Activated CD4-positive, alpha-beta T cell treated with anti-CD3 and anti-CD28 coated beads, Interleukin-2, amount 50 U/mL, for 24 hours (primary cell): ENCODE measurements at places on chromosomes 16 and 17.

DNA sequence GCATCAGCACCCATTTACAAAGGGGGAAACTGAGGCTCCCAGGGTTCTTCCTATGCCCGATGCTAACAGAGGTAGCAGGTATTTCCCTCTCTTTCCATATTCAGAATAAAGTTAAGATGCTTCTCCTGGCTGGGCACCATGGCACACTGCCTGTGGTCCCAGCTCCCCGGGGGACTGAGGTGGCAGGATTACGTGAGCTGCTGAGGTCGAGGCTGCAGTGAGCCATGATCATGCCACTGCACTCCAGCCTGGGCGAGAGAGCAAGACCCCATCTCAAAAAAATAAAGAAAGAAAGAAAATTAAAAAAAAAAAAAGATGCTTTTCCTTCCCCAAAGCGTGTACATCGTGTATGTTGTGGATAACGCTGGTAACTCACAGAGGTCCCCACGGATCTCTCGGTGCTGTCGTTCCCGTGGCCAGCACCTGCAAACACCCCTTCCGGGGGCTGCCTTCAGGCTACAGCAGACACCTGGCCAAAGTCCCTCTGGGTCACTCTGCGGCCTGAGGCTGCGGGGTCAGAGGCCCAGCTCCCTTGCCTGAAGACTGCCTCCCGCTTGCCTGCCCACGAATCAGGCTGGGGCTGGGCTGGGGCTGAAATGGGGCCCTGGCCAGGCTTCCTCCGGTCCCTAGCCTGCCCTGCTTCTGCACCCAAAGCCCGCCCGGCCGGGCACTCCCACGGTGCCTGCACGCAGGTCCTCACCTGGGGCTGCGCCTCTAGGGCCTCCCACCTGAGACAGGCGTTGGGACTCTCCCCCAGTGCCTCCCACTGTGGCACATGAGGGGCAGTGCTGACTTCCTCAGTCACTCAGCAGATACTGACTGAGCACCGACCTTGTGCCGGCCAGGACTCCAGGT lies 63.1 kb downstream of the ZDHHC7 start:
- DNase-seq = no peak

DNA sequence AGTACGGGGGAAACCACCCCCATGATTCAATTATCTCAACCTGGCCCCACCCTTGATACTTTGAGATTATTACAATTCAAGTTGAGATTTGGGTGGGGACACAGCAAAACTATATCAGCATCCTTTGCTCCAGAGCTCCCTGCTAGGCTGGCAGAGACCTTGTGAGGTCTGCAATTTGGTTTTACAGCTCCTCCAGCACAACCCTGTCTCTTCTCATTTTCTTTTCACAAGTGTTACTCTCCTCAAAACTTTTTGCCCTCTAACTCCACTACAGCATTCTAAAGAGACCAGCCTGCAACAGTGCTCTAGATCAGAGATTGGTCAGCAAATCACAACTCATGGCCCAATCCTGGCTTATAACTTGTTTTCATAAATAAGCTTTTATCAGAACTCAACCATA lies 114.0 kb downstream of the USP31 start:
- DNase-seq = no peak

DNA sequence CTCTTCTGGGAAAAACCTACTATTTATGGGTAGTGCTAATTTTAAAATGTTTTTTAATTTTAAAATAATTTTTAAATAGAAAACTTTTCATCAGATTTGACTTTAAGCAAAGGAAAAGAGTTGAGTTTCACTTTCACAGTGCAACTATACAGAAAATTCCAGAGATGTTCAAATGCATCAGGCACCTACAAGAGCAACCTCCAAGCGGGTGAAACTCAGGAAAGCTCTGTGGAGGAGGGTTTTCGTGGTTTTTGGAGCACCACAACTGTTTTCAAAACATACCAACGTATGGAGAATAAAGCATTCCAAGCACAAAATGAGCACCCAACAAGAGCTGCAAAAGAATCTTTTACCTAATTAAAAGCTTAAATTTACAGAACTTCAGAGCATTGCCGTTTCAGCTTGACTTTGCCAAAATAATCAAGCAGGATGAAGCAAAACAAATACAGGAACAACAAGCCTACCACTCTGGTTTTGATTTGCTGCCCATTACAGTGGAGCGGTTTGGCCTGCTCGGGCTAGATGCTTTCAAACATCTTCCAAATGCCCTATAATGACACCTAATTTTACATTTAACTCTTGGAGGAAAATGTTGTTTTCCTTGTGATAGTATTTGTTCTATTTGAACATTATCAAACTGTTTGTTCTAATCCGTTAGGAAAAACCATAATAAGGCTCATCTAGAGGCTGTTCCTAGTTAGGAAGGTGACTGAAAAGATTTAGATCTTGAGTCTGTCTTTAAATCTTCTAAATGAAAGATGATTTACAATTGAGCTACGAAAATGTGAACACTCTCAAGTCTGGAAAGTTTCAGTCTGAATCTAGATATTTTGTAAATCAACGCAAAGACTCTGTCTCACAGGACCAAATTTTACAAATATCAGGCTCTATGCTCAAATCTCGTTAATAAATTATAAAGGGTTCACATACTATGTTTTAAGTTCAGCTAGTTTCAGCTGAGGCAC lies 34.5 kb downstream of the NACA2 start:
- DNase-seq = no peak

- no peak for DNase-seq
Measured at GRCh38 chr17:10380631-10381408, 8.0 kb upstream of the MYH13 start.

- DNase-seq = no peak
Measured at GRCh38 chr16:4264546-4264945, 8.3 kb downstream of the TFAP4 start.

DNA sequence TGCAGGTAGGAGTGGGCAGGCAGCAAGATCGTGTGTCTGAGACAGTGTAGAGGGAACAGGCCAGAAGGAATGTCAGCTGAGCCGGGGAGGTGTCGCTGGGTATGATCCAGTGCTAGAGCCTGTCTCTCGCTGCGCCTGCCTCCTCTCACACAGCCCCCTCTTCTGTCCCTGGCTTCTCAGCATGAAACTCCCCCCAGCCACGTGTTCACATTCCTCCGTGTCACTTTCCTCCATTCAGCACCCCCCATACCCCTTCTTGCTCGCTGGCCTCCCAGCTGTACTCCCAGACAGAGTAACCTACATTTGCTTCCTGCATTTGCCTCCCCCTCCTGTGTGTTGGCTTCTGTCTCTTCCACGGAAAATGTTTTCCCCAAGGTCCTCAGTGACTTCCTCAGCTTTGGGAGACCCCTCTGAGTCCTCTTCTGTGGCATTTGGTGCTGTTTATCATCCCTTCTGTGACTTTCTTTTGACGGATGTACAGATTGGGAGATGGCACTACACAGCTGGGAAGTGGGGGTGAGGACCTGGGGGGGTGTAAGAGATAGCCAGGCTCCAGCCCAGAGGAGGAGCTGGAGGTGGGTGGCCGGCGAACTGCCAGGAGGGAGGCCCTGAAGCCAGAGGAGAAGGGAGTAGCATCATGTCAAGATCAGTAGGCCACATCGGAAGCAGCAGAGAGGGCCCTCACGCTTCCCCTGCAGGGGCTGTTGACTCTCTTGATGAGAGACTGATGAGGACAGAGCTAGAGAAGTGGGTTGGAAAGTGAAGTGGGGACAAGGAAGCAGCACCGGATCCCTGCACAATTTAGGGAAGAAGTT lies 19.2 kb downstream of the SGF29 start:
- DNase-seq = no peak

DNA sequence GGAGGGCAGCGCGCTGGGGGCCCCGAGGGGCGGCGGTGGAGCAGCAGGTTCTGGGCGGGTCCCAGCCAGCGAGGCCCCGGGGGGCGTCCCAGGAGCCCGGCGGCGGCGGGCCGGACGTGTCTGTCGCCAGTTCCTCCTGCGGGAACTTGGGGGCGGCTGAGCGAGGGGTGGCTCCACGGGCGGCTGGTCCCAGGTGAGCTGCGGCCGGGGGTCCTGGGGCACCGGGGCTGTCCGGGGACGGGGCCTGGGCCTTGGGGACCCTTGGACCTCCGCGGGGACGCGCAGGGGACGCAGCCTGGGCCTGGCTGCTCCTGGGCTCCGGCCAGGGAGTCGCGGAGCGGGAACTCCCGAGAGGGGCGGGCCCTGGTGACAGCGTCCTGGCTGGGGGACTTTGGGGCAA lies 54.2 kb upstream of the ZNF267 start:
- DNase-seq = no peak

GRCh38 chr17:37043201-37043600 lies 94.4 kb downstream of the AATF start:
- no peak for DNase-seq

DNA sequence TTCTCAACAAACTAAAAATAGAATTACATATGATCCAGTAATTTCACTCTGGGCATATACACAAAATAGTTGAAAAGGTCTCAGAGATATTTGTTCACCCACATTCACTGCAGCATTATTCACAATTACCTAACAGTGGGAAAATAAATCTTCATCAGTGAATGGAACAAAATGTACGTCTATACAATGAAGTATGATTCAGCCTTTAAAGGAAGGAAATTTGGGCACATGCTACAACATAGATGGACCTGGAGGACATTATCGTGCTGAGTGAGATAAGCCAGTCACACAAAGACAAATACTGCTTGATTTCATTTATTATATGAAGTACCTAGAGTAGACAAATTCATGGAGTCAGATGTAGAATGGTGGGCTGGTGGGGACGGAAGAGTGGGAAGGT lies 47.0 kb downstream of the MFSD11 start:
- no peak for DNase-seq

DNA sequence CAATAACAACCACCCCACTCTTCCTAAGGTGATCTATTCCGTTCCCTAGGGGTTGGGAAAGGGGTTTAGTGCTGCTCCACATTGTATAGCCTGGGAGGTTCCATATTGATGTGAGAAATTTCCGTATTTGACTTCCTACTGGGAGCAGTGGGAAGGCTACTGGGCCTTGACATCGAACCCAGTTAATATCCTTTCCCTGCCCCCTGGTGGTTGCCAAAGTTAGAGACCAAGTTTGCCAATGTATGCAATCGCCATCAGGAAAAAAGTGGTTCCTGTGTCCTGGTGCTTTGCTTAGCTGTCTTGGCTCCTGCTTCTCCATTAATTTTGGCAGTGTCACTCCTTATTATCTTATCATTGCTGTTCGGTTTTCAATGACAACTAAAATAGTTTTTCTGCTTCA lies 914.9 kb downstream of the KCNJ2 start:
- DNase-seq = no peak

GRCh38 chr17:71667661-71668060 lies 453.2 kb upstream of the SOX9 start:
- DNase-seq = no peak

DNA sequence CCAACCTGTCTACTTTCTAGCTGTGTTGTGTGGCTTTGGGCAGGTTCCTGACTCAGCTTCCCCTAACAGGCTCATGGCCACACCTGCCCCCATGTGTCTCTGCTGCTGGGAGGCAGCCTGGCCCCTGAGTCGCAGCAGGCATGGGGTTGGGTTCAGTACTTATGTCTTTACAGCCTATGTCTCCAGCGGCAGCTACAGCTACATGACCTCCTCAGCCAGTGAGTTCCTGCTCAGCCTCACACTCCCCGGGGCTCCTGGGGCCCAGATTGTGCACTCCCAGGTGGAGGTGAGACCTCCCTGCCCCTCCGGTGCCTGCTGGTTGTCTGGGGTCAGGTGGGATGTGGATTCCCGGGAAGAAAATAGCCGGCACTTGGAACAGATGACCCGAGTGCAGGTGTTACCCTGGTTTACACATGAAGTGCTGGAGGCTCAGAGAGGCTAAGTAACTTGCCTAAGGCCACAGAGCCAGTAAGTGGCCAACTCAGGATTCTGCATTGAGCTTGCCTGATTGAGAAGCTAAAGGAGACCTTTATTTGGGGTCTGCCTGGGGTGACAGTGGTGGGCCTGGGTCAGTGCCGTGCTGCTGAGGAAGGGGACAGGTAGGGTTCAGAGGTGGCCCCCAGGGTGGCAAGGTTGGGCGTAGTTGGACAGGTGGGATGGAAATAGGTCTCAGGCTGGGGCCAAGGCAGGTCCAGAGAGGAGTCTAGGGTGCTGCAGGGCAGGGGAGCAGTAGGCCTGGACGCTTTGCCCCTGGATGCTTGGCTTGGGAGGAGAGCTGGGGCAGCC lies 15.9 kb downstream of the FCSK start:
- no peak for DNase-seq

- DNase-seq = no peak
Measured at GRCh38 chr17:75979705-75980187, 706 bp downstream of the TEN1 start.

GRCh38 chr17:41444186-41444585 lies 3.4 kb upstream of the KRT38 start:
- no peak for DNase-seq

DNA sequence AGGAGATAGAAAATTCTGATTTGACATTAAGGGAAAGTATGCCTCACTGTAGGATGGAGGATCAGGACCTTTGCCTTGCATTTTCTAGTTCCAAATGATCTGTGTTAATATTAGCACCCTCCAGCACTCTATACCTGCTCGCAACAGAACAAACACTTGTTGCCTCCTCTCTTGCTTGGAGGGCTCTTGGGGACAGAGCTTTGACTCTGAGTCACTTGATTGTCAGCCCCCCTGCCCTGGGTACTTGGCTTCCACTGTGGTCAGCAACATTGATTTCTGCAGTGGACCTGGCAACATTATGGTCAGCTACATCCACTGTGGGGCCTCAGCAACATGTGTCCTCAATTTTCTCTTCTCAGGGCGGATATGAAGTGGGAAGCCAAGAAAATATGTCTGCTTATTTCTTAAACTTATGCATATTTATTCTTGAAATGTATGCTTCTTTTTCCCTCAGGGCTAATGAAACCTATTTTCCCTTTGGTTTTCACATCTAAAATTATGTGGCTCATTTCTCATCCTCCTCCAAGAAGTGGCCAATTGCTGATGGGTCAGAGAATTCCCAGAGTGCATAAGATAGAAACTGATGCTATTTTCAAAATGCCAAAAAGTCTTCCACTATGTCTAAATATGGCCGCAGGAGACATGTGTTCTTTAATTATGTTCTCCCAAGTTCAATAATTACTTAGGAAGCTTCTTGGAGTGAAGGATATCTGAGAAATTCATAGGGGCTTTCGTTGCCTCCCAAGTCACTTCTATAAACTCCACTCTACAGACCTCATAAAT lies 94.6 kb upstream of the SMIM36 start:
- no peak for DNase-seq

GRCh38 chr16:89564476-89565255 lies 4.2 kb downstream of the RPL13 start:
- peak; percentile 21 for DNase-seq

DNA sequence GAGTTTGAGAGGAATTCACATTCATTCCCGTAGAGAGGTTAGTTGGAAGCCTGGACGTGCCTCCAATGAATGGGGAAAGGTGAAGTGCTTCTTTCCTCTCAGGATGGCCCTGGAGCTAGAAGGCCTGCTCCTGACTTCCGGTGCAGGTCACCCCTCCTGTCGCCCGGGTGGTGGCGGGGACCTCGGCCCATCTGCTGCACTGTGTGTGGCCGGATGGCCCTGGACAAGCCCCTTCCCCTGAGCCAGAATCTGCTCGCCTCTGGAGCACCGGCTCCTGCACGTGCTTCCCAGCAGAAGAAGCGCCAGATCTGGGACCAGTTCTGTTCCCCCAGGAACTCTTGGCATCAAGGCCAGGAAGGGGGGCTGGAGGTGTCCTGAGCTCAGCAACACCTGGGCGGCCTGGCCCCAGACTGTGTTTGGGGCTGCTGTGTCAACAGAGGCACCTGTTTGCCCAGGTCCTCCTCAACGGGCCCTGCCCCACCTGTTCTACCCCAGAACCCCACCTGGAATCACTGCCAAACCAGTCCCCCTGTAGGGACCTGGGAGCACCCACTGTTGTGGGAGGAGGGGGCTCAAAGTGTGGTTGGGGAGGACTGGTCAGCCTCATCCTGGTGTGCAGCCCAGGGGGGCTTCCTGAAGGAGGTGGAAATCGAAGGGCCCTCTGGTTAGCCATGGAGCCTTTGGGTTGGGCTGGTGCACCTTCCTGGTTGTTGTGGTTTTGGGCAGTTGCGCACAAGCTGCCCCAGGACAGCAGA lies 5.1 kb upstream of the PERCC1 start:
- DNase-seq = no peak
